Activated T-cell treated with anti-CD3 and anti-CD28 coated beads for 48 hours (primary cell): ENCODE measurements at places on chromosomes 6 and 20.

GRCh38 chr6:6766230-6766905 is 177.8 kb downstream of the LY86 start:
- no peak for DNase-seq

GRCh38 chr20:52814371-52814770 is 157.8 kb upstream of the TSHZ2 start:
- no peak for DNase-seq

- no peak for DNase-seq
Measured at GRCh38 chr6:126112171-126112632, 125.9 kb downstream of the TRMT11 start.

- no peak for DNase-seq
Measured at GRCh38 chr6:166556863-166557322, 29.6 kb downstream of the RAMACL start.

- no peak for DNase-seq
Measured at GRCh38 chr6:152398316-152398715, 238.8 kb downstream of the SYNE1 start.

- no peak for DNase-seq
Measured at GRCh38 chr20:36468149-36469000, 72.9 kb upstream of the MYL9 start.

DNA sequence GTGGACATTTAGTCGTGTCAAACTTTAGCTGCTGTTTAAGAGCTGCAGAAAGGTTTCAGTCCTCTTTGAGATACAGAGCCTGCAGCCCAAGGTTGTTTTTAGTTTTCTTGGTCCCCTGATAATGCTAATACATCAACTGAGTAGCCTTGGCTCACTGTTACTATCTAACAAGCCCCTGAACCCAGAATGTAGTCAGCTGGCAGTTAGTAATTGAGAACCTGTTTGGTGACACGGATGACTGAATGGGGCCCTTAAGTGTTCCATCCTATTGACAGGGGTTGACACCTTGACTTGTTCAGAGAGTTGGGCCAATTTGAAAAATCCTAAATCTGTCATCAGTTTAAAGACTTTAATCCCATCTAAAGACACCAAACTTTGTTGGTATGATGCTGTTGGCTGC is 2.8 kb downstream of the RTN4IP1 start:
- no peak for DNase-seq

- DNase-seq, result no peak
Measured at GRCh38 chr6:57423468-57423867, 106.0 kb downstream of the PRIM2 start.

DNA sequence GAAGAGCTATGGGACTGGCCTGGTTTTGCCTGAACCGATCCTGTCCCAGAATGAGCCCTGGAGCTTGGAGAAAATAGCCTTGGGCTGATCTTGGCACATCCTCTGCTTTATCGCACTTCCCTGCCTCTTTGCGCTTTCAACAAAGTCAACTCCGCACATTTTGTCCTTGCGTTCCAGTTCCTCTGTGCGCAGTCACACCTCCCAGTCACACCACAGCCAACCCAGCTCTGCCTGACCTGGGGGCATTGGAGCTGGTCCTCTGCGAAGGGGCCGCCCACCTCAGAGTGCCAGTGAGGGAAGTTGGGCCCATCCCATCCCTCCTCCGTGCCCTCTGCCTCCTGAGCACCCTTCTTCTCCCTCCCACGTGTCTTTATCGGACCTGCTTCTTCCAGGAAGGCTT is 16.9 kb upstream of the UQCC2 start:
- no peak for DNase-seq

GRCh38 chr6:121549736-121550135 is 114.3 kb downstream of the GJA1 start:
- no peak for DNase-seq

DNA sequence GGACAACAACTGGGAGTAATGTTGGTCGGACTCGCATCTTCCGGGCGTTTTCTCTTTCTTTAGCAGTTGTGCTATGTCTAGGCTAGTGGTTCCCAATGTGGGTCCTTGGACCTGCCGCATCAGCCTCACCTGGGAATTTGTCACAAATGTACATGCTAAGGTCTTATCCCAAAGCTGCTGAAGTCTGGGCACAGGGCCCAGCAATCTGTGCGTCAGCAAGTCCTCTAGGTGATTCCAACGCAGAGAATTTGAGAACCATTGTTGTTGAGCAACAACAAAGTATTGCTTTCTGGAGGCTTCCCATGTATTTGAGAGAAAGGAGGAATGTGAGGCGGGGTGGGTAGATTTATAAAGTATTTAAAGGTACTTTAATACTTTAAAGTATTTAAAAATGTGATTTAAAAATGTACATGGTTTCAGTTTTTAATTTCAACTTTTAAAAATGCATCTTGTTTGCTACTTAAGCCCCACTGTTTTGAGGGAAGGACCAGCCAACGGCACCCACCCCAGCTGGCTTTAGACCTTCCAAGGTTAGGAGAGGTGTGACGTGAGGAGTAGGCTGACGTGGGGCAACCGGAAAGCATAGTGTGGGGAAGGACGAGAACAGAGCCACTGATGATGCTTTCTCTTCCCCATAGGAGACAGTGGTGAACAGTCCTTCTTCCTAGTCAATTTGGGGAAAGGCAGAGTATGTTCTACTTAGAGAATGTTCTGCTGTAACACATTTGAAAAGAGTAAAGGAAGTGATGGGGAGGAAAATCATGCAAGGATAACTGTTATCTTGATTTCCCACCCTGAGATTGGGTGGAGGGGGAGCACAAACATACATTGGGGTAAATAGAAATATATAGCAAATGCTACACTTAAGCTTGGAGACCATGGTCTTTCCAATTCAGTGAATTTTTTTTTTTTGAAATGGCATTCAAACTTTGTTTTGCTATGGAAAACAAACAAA is 4.3 kb downstream of the UST start:
- no peak for DNase-seq

GRCh38 chr6:36679043-36679833 is 724 bp downstream of the CDKN1A start:
- DNase-seq, result no peak

DNA sequence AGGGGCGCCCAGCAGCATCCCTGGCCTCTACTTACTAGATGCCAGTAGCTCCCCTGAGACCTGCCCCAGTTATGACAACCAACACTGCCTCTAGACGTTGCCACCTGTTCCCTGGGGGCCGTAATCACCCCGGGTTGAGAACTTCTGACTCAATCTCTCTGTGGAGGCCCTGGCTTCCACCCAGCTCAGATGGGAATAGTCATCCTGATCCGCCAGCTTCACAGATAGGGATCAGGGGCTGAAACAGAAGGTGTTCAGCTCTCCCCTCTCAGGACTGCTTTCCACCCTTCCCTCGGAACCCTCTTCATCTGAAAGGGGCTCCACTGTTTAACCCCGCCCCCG is 3.3 kb downstream of the CAPN11 start:
- DNase-seq, result no peak

DNA sequence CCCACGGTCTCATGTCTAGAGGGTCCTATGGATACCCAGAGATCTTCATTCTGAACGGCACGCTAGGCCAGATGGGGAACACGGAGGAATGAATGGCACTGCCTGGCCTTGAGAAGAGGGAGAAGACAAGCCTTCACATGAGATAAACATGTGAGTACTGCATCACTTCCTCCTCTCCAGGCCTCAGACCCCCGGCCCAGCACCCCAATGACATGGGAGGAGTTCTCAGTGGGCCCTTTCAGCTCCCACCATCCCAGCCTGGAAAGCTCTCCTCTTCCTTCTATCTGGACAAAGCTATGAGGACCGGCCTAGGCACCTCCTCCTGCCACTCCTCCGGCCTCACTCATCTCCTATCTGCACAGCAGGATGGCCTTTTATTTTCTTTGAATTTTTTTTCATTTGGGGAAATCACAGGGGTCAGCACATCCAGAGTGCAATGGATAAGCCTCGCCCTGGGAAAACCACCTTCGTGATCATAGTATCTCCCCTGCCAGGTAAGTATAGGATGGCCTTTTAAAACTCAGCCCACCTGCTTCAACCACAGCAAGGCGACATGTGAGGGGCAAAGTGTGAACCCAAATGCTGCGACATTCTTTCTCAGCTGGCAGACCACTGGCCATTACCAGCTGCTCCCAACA is 39.2 kb upstream of the CDKN1A start:
- DNase-seq, result no peak

DNA sequence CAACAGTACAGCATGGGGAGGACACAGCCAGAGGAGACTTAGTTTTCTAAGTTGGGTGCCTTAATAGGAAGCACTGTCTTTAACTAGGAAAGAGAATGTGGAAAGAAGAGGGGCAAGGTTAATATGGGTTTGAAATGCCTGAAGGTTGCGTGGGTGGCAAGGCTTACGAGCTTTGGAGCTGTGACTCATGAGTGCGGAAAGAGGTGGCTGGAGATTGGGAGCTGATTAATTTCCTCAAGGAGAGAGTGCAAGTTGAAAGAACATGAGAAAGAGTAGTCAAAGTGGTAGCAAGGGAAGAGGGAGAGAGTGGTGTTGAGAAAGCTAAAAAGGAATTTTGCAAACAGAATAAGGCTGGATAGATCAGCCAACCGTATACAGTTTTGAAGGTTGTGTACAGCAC is 315.1 kb upstream of the PRND start:
- no peak for DNase-seq

- DNase-seq, result no peak
Measured at GRCh38 chr6:87653074-87653962, 48.7 kb downstream of the AKIRIN2 start.

DNA sequence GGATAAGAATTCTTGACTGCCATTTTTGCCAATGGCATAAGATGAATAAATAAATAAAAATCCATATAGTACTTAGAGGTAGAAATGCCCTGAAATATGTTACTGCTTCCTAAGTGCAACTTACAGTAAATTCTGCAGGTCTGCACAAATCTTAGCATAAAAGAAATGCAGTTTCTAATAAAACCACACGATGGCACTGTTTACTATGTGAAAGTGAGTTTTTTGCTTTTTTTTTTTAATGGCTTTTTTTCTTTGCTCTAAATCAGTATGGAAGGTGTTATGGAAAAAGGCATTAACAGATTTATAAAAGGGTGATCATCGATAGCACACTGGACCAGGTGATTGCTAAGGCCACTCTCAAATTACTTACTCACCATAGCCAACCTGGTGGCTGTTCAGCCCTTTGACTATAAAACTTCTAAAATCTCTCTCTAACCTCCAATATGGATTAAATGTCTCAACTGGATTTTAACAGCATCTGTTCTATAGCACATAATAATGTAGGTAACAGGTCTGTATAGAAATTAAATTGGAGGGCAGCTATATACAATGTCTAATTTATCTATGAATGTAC is 45.8 kb downstream of the AHI1 start:
- no peak for DNase-seq

- DNase-seq, result no peak
Measured at GRCh38 chr20:58712151-58712791, 19.7 kb downstream of the NPEPL1 start.

DNA sequence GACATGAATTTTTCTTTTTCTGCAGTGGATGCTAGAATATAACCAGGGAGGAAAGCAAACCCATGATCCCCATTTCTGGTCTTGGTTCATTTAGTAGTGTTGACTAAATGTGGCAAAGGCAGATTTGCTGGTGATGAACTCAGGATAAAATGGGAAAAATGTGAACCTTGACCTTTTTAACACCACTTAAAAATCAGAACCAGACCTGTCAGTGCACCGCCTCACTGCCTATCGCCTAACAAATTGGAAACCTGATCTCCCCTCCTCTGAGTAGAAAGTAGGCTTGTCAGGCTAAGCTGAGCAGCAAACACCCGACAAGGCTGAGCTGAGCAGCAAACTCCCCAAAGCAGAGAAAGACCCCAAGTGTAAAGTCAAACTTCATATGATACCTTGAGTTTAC is 254.8 kb downstream of the FOXC1 start:
- DNase-seq, result no peak

DNA sequence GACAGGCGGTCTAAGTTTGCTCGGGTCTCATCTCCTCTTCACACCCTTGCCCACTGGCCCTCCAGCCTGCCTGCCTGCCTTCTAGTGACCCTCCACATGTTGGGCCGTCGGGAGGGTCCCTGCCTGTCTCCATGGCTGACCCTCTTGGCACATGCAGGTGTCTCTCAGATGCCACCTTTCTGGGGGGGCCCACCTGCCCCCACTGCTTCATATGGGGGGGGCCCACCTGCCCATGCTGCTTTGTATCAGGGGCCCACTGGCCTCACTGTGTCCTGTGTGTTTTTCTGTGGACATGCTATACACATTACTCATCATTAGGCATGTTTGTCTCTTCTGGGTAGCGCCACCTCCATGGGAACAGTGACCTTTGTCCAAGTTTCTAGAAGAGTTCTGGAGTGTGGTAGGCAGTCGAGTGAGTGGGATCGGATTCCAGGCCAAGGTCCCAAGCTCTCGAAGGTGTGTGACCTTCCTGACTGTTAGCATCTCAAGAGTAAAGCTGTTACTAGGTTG is 40.4 kb upstream of the KIF25 start:
- no peak for DNase-seq

DNA sequence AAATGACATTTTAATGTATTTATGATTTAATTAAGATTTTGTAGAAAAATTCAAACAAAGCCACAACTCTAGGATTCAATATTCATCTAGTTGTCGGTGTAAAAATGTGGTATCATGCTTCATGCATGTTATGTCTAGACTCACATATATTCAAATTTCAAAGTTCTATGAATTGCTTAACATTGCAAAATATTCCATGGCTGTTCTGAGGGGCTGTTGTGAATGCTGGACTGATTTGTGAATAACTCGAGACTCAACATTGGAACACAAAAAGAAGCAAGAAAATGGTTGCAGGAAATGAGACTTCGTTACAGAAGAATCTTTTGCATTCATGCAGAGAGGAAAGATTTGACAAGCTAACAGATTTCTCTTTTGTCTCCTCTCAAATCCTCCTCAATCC is 705.9 kb downstream of the DHX35 start:
- DNase-seq, result no peak

GRCh38 chr6:158604048-158604406 is 40.5 kb downstream of the DYNLT1 start:
- DNase-seq, result no peak

DNA sequence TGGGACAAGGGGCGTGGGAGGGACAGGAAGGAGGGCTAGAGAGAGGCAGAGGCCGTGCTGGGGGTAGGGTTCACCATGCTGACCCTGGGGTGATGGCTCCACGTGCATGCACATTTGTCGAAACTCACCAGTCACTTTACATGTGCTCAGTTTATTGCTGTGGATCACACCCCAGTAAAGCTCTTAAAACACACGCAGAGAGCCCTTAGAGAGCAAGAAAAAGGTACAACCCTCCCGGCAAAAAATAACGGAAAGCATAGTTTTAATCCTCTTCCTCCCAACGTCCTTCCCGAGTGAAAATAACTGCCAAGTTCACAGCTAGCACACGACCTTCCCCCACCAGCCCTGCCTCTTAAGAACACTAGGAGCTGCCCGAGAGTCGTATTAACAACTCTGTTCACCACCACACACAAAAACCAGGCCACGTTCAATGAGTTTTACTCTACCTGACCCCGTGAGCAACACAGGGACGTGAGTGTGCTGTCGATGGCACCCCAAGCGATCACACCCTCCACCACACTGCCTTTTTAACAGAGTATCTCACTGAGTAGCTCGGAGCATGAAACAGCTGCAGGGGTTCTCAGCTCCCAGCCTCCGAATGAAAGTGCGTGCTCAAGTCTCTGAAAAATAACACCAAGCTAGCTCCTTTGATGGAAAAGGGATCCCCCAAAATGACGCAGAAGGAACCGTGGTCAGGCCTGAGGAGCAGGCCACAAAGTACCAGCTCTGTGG is 39.7 kb downstream of the TAF4 start:
- DNase-seq, result no peak
